HL-60 (cell line): ENCODE measurements at places on chromosomes 12 and 14.

GRCh38 chr12:108477055-108477880, 37.8 kb upstream of the FICD start:
- no peak for DNase-seq

DNA sequence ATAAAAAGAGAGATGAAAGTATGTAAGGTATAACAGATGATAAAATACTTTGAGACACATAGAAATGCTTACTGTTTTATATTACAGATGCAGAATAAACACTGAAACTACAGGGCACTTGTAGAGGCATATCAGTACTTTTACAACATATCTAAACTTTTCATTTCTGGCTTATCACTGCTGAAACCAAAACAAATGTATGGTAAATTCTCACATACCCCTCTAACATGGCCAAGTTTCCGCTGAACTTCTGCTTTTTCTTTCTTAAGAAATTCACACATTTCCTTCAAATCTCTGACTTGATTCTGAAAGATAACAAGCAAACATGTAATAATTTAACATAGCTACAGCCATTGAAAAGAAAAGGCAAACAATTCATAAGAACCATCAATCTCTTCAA, 33.3 kb upstream of the C12orf50 start:
- no peak for DNase-seq

GRCh38 chr14:76126076-76126475, 25.6 kb upstream of the GPATCH2L start:
- DNase-seq = peak; percentile 18

DNA sequence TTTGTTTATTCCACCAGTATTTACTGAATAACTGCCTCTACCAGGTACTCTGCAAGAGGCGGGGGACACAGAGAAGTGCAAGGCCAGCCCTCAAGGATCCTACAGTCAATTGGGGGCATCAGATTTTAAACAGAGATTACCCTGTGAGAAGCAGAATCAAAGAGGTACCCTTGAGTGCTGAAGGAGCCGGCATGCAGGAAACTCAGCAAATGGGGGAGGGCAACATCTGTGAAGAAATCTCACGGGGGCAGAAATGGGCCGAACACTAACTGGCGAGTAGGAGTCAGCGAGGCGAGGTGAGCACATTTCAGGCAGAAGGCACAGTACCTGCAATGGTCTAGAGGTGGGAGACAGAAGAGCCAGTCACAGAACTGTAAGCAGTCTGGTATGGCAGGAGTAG, 9.0 kb downstream of the GALNT6 start:
- DNase-seq = no peak

DNA sequence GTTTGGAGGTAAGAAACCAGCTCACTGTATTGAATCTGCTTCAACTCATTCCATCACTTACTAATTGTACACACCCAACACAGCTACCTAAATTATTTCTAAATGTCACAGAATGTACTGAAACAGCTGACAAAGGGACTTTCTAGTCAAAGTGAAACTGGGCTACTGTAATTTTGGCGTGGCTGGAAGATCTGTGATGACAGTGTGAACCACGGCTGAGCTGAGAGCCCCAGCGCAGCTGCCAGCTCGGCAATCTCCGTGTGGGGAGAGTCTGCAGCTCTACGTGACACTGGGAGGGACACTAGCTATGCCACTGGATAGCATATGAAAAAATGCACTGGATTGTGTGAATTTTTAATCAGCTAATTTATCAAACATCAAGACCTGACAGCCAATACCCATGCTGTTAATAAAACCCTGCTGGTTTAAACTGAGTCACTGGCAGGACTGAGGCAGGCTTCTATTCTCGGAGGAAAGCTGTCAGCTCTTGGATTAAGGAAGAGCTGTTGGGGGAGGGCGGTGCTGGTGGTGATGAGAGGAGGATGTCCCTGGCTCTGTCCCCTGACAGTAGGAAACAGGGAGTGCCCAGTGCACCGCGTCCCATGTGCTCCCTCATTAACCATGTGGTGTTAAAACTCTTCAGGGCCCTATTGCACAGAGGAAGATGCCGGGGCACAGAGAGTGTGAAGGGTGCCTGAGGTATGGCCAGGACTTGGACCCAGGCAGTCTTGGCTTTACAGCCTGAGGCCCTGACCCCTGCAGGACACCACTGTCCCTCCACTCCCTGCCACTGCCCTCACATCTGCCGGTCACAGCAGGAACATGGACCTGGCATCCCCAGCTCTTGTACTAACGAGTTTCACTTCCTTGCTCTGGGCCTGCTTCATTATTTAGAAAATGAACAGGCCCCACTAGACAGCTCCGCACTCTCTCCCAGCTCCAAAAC, 13.3 kb downstream of the SLC15A4 start:
- no peak for DNase-seq

GRCh38 chr14:79118291-79118690, 948.1 kb downstream of the NRXN3 start:
- no peak for DNase-seq

DNA sequence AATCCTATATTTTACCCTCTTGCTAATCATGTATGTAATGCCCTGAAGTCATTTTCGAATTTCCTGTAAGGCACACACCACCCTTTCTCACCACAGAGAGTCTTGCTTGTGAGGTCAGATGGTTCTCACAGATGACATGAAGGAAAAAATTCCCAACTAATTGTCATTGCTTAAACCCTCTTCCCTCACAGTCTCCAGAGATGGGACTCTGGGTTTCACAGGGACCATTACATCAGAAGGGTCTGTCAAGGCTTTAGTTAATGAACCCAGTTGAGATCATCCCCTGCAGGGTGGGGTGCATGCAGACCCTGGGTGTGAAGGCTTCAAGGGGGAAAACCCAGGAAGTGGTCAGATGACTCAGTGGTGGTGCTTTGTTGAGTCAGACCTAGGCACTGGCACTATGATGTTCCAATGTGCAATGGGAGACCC, 229.6 kb downstream of the BCAT1 start:
- no peak for DNase-seq

- DNase-seq = no peak
Measured at GRCh38 chr12:49969027-49969426, 3.7 kb upstream of the AQP6 start.

- DNase-seq = no peak
Measured at GRCh38 chr14:62322216-62322615, 560.0 kb downstream of the SNAPC1 start.

- no peak for DNase-seq
Measured at GRCh38 chr12:115149685-115150378, 465.9 kb upstream of the TBX3 start.

DNA sequence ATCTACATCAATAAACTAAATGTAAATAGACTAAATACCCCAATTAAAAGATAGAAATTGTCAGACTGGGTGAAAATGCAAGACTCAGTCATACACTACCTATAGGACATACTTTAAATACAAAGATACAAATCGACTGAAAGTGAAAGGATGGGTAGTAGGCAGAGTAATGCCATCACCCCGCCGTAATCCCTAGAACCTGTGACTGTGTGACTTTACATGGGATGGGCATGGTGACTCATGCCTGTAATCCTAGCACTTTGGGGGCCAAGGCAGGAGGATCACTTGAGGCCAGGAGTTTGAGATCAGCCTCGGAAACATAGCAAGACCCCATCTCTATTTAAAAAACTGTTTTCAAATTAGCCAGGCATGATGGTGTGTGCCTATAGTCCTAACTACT, 2.6 kb upstream of the EVL start:
- DNase-seq = no peak

DNA sequence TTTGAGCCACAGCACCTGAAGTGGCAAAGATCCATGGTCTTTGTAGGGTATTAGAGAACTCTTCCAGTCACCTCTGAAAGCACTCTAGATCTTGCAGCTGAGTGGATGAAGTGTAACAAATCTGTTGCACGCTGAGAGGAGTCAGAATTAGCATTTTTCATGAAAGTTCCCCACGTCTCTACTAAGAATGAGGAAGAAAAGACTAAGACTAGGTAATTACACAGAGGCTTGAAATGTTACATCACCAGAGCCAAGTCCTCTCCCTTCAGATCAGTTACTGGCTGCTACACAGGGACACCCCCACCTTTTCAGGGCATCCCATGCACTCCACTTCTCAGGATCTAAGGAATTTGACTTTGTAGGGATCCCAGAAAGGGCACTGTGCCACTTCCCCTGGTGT, 98.6 kb upstream of the FKBP4 start:
- no peak for DNase-seq

DNA sequence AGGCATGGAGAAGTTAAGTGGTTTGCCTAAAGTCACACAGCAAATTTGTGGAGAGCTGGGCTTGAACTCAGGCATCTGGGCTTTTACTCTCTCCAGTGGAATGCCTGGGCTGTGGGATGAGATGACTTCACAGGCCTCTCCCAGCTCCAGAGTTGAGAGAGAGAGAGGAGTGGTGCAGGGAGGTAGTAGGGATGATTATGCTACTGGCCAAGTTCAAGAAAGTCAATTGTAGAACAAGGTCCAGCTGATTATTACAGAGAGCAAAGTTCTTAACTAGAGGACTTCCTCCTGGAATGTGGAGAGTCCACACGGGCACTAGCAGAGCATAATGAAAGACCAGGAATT, 769 bp upstream of the EMP1 start:
- DNase-seq = no peak

GRCh38 chr12:46494424-46494823, 121.9 kb upstream of the SLC38A2 start:
- no peak for DNase-seq

GRCh38 chr12:96350982-96351381, 49.3 kb downstream of the CDK17 start:
- DNase-seq = no peak
